ENCODE measurements at places on chromosomes 3 and 15. TPM values are rescaled to one million over a fixed set of nuclear protein-coding genes. Genes with fewer than 3 reads are reported as not detected.

- H3K27ac ChIP-seq: no peak overlapping the region
- H3K4me3 ChIP-seq: no peak overlapping the region
- H3K27me3 ChIP-seq: no peaks in the 10 kb centered on the region
- no peaks in the 10 kb centered on the region for H3K36me3 ChIP-seq
- DNase-seq: no peak
- H3K4me1 ChIP-seq: no peaks in the 10 kb centered on the region
Observed at GRCh38 chr3:126129398-126129891, 45.5 kb upstream of the SLC41A3 start.

DNA sequence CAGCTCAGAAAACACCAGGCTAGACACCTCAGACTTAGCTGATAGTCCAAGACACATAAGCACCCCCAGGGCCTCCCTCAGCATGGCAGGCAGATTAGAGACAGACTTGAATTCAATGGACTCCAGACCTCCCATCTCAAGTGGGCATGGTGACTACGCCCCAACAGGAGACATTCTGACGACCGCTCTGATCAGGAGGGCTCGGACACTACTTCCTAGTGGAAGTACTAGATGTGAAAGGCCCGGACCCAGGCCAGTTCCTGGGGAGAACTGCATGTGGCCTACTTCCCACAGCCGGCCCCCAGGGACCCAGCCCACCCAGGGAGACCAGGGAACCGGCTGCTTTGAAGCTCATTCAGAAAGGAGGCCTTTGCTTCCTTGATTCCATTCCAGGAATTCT, 16.9 kb downstream of the POC1A start:
- H3K27ac ChIP-seq: no peak overlapping the region
- H3K4me3 ChIP-seq: no peak overlapping the region
- DNase-seq: no peak
- no peaks in the 10 kb centered on the region for H3K4me1 ChIP-seq
- no peaks in the 10 kb centered on the region for H3K27me3 ChIP-seq

DNA sequence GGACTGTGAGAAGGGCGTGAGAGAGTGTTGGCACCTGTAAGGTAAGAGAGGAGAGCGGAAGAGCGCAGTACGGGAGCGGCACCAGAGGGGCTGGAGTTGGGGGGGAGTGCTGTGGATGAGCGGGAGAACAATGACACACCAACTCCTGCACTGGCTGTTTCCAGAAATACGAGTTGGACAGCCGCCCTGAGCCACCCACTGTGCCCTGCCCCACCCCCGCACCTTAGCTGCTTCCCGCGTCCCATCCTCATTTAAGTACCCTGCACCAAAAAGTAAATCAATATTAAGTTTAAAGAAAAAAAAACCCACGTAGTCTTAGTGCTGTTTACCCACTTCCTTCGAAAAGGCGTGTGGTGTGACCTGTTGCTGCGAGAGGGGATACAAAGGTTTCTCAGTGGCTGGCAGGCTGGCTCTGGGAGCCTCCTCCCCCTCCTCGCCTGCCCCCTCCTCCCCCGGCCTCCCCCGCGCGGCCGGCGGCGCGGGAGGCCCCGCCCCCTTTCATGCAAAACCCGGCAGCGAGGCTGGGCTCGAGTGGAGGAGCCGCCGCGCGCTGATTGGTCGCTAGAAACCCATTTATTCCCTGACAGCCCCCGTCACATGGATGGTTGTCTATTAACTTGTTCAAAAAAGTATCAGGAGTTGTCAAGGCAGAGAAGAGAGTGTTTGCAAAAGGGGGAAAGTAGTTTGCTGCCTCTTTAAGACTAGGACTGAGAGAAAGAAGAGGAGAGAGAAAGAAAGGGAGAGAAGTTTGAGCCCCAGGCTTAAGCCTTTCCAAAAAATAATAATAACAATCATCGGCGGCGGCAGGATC, at the start of gene SOX2:
TSS of gene SOX2 (plus strand) at position 601 of the 811 bp plus-strand sequence. CDS start 436 bp downstream, outside the sequence.
- H3K27ac ChIP-seq: no peak within 1 kb of the TSS
- peaks cover 10% of the 10 kb centered on the region for H3K4me1 ChIP-seq
- H3K4me3 ChIP-seq: no peak within 1 kb of the TSS
- H3K27me3 ChIP-seq: peaks cover 56% of the 10 kb centered on the region
- no peaks in the 10 kb centered on the region for H3K36me3 ChIP-seq

GRCh38 chr3:127487196-127487595, 103.3 kb downstream of the TPRA1 start:
- no peaks in the 10 kb centered on the region for H3K36me3 ChIP-seq
- peaks cover 13% of the 10 kb centered on the region for H3K4me1 ChIP-seq
- no peak overlapping the region for H3K27ac ChIP-seq
- no peak for DNase-seq
- peaks cover 31% of the 10 kb centered on the region for H3K27me3 ChIP-seq

FAM131A gene
- 5.0 TPM for total RNA-seq

EFCAB12 gene
- total RNA-seq: 0.81 TPM

CLRN1 gene
- not detected for total RNA-seq
